ENCODE measurements at places on chromosomes 6 and 20.

- no peak for DNase-seq
Measured at GRCh38 chr6:90288404-90288803, 8.2 kb downstream of the BACH2 start.

GRCh38 chr6:12851123-12851695 lies 134.6 kb downstream of the PHACTR1 start:
- no peak for DNase-seq

DNA sequence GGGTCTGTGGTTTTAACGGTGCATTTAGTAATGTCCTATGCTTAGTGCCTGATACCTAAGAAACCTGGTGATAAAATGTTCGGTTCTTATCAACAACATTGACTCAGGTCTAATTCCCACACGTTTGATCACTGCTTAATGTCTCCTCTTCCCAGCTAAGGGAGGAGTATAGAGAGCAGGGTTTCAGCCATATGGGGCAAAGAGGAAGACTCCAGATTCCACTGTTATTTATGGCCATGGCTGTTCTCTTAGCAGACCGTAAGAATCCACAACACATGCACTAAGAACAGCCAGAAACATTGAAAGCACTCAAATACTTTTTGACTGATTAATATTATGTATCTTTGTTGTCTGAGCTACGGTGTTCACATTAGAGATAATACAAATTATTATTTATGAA lies 112.1 kb downstream of the BCAS1 start:
- DNase-seq, result no peak

GRCh38 chr6:77373955-77374354 lies 89.3 kb downstream of the HTR1B start:
- no peak for DNase-seq

- no peak for DNase-seq
Measured at GRCh38 chr6:18022398-18023231, 35.2 kb upstream of the KIF13A start.

DNA sequence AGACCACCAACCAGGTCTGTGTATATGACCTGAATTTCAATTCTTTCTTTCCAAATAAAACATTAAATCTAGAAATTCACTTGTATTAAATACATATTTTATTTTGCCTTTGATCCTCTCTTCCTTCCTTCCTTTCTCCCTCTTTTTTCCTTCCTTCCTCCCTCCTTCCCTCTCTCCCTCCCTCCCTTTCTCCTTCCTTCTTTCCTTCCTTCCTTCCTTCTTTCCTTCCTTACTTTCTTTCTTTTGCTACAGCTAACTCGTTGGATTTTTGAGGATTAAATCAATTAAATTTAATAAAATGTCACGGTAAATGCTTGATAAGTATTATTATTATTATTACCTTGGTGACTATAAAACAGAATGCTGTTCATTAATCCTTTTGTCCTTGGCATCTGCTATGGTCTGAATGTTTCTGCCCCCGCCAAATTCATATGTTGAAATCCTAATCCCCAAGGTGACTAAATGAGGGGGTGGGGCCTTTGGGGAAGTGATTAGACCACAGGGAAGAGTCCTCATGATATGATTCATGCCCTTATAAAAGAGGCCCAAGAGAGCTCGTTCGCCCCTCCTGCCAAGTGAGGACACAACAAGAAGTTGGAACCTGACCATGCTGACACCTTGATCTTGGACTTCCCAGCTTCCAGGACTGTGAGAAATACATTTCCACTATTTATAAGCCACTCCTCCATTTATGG lies 67.6 kb upstream of the BTBD3 start:
- DNase-seq, result no peak

DNA sequence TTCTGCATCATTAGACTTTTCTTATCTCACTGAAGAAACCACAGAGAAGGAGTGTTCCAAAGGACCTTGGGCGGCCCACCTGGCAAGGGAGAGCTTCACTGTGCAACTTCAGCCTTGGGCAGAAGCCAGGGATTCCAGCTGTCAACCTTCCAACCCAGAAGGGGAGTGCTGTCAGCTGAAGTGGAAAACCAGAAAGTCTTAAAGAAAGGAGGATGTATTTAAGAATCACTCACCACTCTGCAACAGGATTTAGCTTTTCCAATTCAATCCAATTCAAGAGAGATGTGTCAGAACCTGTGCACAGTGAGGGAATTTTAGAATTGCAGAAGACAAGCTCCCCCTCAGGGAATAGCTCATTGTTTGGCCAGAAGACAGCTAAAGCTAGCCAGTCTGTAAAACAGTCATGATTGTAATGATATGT lies 553.7 kb downstream of the CD83 start:
- no peak for DNase-seq

DNA sequence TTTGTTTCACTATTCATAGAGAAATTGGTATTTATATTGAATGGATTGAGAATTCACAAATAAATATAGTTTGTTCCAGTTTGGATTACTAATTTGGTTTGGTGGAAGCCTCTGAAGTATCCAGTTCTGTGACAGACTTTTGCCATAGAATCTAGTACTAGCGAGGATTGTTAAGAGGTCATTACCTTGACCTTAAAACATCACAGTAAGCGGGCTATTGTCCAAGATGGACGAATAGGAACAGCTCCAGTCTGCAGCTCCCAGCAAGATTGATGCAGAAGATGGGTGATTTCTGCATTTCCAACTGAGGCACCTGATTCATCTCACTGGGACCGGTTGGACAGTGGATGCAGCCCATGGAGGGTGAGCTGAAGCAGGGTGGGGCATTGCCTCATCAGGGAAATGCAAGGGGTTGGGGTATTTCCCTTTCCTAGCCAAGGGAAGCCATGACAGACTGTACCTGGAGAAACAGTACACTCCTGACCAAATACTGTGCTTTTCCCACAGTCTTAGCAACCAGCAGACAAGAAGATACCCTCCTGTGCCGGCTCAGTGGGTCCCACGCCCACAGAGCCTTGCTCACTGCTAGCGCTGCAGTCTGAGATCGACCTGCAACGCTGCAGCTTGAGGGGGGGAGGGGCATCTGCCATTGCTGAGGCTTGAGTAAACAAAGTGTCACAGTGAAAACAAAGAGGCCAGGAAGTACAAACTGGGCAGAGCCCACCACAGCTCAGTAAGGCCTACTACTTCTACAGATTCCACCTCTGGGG lies 66.4 kb upstream of the NEDD9 start:
- no peak for DNase-seq

DNA sequence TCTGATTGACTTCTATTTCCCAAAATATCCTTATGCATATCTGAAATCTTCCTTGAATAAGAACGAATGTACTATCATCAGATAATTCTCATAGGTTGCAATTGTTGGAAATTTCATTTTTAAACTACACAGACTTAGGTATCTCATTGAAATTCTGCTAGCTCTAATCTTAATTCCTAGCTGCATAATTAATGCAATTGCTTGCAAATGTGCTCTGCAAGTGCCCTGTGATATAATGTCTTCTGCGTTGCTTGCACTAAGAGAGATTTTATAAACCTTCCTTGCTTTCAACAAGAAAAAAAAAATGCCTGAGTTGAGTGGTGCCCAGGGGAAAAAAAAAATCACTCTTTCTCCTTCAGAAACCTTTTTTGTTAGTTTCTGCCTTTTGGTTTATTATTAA lies 354.9 kb downstream of the TFAP2A start:
- no peak for DNase-seq

DNA sequence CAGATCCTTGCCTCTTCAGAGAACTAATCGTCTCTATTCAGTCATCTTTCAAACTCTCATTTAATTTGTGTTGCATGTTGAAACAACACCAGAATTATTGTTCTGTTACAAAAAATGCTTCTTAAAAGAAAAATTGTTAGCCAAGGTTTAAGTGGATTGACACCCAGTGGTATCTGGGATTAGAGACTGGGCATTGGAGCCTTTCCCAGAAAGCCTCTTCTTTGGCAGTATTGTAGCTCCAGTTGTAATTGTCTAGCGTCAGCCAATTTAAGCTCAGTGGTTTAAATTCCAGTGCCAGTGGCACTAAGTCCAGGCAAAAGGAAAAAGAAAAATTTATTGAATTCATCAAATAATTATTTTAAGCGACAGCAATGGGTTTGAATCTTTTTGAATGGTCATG lies 801 bp downstream of the CCDC28A start:
- DNase-seq, result no peak

DNA sequence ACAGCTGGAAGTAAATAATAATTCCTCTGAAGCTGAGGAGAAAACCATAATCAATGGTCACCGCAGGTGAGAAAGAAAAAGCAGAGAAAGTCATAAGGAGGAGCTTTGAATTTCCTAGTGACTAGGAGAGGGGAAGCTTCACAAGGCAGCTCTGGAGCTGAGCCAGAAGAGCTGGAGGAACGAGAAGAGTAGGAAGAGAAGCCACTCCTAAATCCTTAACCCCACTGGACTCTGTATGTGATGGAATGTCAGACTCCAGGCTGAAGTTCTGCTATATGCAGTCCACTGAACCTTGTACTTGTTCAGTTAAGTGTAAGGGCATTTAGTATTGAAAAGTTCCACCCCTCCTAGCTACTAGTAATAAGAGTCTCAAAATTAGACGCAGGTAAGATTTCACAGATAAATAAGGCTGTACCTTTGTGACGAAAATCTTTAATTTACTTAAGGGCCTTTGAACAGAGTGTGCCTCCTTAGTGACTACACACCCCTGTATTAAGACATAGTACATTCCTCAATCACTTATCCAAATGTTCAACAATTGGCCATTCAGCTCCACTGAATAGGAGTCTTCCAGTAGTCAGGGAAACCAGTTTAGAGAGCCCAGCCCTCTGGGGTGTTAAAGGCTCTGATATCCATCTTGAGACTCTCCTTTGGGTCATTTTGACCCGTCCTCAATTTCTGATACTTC lies 71.4 kb upstream of the UFL1 start:
- DNase-seq, result no peak

DNA sequence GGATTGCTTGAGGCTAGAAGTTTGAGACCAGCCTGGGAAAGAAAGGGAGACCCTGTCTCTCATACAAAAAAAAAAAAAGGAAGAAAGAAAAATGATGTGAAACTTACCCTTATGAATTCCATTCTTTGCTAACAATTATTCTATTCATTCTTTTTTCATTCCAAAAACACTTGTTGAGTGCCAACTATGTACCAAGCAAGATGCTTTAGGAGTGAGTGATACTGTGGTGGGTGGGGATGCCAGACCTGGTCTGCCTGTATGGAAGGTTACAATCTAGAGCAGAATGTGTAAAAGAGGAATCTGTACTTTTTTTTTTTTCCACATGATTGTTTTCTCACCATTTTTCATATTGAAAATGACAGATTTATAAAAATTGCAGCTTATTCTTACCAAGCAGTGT lies 73.8 kb upstream of the TULP1 start:
- peak; percentile 74 for DNase-seq

DNA sequence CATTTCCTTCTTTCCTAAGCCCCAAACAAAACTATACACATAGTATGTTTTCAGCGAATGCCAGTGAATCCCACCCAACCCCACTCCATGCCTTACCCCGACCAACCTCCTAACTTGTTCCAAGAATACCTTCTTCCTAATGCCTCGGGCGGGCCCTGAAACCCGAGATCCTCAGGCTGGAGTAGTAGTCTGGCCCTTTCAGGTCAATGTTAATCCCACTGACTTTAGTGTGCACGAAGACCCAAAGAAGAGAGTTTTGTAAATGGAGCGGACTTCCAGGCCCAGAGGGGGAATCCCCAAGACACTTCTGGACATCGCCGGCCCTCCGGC lies 394 bp downstream of the YIPF3 start:
- no peak for DNase-seq

- DNase-seq, result no peak
Measured at GRCh38 chr6:168052291-168052891, 26.6 kb downstream of the FRMD1 start.

DNA sequence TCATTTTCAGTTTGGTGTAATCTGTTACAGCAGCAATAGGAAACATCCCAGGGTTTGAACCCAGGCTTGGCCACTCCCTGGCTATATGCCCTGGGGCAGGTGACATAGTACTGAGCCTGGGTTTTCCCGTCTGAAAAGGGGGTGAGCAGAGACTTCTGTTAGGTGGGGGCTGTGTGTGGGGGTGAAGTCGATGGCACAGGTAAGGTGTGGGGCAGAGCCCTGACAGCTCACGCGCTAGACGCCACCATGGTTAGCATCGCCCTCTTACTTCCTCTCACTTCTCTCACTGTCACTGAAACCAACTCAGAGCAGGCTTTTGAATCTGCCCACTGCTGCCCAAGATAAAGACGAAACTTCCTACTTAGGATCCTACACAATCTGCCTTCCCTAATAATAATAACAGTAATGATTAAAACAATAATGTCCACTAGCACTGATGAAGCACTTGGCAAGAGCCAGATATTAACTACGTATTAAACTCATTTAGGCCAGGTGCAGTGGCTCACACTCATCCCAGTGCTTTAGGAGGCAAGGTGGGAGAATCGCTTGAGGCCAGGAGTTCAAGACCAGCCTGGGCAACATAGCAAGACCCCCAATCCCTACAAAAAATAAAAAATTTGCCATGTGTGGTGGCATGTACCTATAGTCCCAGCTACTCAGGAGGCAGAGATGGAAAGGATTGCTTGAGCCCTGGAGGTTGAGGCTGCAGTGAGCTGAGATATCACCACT lies 117.9 kb upstream of the PTPN1 start:
- DNase-seq, result no peak

GRCh38 chr6:80930376-80930775 lies 822.1 kb downstream of the TENT5A start:
- no peak for DNase-seq

DNA sequence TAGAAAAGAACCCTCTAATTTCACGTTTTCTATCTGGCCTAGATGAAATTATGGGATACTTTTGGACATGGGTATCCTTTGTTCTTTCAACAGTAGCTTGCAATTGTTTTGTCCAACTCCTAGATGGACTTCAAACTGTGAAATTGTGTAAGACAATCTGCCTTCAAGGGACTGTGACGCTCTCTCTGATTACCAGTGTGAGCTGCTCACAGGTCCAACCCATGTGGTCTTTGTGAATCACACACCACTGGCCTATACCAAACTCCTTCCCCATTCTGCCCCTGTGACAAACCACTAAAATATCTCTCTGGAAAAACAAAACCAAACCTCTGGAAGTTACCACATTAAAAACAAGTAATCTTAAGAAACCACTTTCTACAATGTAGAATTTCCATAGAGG lies 59.5 kb downstream of the NINL start:
- DNase-seq, result no peak

- DNase-seq, result no peak
Measured at GRCh38 chr20:32767418-32768198, 5.4 kb downstream of the DNMT3B start.

DNA sequence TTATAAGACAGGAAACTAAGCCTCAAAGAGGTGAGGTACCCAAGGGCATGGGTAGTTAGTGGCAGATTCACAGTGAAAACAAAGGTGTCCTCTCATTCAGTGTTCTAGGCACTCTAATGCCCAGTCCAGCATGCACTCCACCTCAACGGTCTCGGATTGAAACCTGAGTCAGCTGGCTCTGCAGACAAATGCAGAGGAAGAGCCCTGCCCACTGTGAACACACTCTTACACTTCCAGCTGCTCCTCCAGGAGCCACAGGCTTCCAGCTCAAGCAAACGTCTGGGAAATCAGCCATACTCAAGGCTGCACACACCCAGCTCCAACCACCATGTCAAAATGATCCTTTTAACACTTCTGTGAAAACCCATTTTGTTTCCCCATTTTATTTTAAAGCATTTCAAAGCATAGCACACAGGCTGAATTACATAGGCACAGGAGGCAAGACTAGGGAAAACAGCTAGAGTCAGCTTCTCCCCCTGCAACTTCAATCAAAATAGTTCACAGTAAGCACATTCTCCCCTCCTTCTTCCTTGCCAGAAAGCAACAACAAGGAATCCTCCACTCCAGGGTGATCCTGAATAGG lies 3.0 kb upstream of the IL17A start:
- DNase-seq, result no peak
